Left kidney (tissue), 8 donors: ENCODE measurements at places on chromosomes 1 and 21. TPM values are rescaled to one million over a fixed set of nuclear protein-coding genes. Genes with fewer than 3 reads are reported as not detected.

GRCh38 chr1:115536279-115536816, 105.4 kb upstream of the VANGL1 start:
- no peak for DNase-seq

DNA sequence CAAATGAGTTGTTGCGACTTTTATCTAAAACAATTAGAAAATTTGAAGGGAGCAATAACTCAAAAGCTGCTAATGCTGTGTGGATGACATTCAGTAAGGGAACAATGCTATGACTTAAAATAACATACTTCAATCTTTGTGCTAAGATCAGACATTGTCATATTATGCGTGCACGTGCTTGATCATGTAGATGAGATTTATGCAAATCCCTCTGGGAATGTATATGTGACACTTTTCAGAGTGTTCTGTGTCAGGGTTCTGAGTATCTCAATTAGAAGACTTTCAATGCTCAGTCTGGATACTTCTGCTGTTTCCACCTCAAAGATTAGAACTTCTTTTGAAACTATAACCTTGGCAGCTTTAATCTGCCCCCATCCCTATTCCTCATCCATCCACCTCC, 18.6 kb upstream of the POU2F1 start:
- no peak for DNase-seq

PDPN gene
- polyA plus RNA-seq, result 16.4 TPM

- no peak for DNase-seq
Observed at GRCh38 chr1:46421739-46422138, 27.6 kb downstream of the FAAH start.

DNA sequence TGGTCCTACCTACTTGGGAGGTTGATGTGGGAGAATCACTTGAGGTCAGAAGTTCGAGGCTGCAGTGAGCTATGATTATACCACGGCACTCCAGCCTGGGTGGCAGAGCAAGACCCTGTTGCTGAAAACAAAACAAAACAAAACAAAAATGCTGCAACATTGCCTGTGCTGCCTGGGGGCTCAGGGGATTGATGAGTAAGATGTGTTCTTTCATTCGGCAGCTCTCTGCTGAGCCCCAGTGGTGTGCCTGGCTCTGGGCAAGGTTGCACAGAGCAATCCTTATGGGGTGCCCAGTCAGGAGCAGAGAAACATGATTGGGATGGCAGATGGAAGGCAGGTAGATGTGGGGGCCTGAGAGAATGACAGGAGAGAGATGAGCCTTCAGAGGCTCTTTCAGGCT, 28.6 kb upstream of the KDM4A start:
- DNase-seq, result no peak

KCNA3 gene
- 0.12 TPM for polyA plus RNA-seq

- no peak for DNase-seq
Observed at GRCh38 chr21:35682904-35683549, 377.3 kb downstream of the SETD4 start.
